Stimulated activated CD8-positive, alpha-beta memory T cell treated with anti-CD3 and anti-CD28 coated beads, Interleukin-12 subunit alpha, Interleukin-12 subunit beta, amount 100 ng/mL, for 4 hours (primary cell): ENCODE measurements at places on chromosomes 5 and 9.

GRCh38 chr5:58753446-58753845, 170.6 kb downstream of the RAB3C start:
- DNase-seq, result no peak

GRCh38 chr9:90787771-90788460, 13.7 kb upstream of the SYK start:
- DNase-seq, result no peak

GRCh38 chr9:35771534-35771933, 17.5 kb upstream of the MSMP start:
- DNase-seq, result no peak

DNA sequence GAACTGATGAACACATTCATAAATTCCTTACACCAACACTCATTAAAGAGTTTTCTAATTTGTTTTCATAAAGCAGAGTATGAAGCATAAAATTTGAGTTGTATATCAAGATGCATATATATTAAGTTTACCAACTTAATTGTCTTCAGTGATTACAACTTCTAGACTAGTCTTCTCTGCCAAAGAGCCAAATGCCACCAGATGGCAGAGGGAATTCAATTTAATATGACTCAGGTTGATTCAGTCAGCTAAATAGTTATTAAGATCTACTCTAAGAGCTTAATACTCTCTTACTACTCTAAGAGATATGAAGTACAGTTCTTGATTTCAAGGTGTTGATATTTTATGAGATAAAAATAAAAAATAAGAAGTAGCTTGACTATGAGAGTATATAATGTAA, 53.4 kb downstream of the CDH10 start:
- no peak for DNase-seq

DNA sequence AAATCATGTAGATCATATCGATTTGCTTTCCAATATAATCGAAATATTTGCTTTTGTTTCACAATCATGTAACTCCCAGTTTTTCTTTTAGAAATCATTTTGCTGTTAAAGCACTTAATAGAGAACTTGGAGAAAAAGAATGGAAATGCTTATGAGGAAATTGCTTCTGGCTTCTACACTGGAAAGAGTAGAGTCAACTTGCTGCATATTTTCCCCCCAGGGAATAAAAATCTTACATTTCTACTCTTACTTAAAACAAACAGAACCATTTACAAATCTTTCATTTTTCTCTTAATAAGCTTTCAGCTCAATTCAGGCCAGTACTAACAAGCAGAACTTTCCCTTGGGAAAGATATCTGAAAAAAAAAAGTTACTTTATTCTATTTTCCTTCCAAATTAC, 312.0 kb downstream of the CHSY3 start:
- no peak for DNase-seq

DNA sequence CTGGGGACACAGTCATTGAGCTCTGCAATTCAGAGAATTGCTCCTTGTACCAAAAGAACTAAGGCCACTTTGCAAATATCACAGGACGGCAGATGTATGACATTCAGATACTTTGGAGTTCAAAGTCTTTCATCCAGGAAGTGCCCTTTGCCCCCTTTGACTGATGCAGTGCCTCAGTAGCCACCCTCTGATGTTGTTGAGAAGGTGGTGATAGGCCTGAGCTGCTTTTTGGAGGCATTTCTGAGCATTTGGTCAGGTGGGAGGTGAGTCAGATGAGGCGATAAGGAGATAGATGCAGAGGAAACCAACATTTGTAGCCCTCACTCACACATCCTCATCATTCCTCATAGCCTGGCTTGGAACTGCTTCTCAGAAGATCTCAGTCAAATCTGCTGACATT, 63.4 kb downstream of the ANGPTL2 start:
- no peak for DNase-seq

DNA sequence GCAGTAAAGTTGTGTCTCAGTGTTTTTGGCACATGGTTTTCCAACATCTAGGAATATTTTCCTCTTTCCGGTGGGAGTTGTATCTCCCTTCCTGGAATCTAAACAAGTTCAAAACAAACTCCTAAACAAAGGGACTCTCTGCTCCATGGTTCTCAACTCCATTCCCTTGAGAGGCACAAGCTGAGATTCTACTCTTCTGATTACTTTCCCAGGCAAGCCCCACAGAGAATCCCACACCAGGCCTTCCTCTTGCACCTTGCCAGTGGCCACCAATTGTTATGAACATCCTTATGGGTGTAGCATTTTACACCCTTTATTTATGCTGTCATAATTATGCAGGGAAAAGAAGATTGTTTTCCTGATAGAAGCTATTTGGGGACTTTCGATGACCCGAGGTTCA, 25.8 kb upstream of the SH3TC2 start:
- DNase-seq, result no peak

GRCh38 chr5:111627862-111628261, 115.5 kb upstream of the STARD4 start:
- DNase-seq, result no peak

- no peak for DNase-seq
These were observed 12.6 kb downstream of the FGF18 start for GRCh38 chr5:171432076-171432475.

DNA sequence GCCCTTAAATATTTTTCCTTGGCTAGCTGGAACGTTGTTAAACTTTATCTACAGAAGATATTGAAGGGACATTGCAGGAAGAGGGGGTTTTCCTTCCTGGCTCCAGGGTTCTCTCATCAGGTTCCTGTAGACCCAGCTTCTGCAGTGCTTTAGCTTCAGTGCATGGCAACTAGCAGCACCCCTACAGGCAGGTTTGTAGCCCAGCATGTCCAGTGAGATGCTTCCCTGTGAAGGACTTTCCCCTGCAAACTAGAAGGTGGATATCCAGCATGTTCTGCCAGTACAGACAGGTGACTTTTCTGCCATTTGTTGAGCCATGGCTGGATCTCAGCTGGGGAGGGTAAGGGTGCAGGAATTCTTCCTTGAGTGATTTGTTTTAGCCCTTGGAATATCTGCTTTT, 10.4 kb downstream of the CCL28 start:
- DNase-seq, result no peak

- DNase-seq, result no peak
These were observed 18.7 kb downstream of the MYMK start for GRCh38 chr9:133505901-133506652.

DNA sequence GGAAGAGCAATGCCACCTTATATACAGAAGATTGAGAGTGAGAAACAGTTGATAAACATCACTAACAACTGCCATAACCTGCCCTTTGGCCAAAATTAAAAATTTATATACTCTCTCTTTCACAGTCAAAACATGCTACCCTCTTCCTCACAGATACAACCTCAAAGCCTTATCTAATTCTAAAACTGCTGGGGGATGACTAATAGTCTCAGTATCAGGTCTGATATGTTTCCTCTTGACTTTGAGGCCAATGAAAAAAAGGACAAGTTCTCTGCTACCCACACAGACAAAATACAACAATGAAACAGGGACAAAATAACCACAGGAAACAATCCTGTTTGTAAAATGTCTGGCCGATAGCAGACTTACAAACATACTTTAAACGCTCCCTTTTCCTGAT, 485.6 kb upstream of the NUDT12 start:
- DNase-seq, result no peak

DNA sequence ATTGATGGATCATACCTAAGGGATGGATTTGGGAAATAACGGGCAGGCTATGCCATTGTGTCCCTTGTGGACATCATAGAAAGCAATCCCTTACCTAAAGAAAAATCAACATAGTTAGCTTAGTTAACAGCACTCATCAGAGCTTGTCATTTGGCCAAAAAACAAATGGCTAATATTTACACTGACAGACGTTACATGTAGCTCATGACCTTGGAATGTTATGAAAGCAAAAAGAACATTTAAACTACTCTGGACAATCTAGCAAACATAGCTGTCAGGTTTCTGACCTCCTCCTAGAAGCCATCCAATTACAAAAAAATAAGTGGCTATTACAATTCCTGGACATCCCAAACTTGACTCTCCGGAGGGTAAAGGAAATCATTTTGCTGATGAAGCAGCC, 23.8 kb downstream of the TMEM232 start:
- DNase-seq, result no peak

- no peak for DNase-seq
These were observed 87.3 kb downstream of the NTNG2 start for GRCh38 chr9:132249123-132249522.

DNA sequence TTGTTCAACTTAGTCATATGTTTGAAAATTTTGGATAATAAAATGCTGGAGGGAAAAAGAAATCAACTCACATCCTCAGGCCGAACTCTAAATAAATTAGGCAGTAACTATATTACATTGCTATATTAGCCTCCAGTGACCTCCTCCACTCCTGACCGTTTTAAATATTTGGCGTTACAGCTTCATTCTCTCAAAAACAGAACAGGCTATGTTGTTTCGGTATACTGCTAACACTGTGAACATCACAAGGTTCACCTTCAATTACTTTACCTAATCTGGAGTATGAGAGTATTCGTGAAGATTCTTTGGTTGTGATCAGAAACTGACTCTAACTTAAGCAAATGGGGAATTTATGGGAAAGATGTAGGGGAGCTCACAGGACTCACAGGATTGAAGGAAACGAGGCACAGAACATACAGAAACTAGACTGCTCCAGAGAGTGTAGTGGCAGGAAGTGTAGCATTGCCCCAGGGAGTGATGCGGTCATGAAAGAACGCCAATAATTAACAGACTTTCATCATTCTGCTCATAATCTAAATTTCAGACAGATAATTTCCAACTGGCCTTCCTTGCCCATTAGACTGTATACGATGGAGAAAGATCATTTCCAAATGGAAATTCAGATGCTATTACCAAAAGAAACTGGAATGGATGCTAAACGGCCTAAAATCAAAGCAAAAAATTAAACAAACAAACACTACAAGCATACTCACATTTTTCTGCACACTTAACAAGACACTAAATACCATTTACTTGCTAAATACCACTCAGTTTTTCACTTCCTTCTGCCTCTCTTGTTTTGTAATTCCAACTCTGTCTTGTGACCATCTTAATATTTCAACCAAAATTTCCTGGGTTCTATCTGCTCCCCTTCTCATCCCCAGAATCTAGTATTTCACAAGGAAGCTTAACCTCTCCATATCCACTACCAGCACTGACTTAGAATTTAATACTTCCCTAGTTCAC, 110.1 kb upstream of the LPAR1 start:
- DNase-seq, result no peak

DNA sequence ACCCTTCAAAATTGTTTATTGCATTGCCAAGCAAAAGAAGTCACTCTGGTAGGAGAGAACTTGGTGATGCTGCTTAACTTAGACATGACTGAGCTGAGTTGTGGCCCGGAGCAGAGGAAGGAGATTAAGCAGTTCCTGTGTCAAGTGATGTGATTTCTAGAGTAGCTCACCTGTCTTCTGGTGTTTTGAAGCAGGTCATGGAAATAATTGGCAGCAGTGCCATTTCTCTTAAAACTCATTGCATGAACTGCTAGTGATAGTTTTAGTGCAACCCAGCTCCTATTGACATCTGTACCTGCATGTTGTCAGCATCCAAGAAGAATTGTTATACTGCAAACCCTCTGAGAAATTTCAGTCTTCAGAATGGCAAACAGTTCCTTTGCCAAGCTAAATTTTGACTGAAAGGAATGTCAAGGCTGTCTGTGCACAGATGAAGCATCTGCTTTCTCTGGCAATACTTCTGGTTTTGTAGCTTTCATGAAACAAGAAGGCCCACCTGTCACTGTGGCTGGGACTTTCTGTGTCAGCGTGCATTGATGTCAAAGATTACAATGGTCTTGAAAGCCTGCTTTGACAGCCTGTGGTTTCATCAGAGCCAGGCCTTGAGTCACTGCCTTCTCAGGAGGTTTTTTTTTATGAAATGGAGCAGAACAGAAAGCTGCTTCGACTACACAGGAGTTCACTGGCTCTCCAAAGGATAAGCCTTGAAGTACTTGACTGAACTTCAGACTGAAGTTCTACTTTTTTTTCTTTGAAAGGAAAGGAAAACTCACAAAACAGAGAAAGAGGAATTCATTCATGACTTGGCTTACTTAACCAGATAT, 90.6 kb downstream of the RALGPS1 start:
- peak; percentile 28 for DNase-seq

DNA sequence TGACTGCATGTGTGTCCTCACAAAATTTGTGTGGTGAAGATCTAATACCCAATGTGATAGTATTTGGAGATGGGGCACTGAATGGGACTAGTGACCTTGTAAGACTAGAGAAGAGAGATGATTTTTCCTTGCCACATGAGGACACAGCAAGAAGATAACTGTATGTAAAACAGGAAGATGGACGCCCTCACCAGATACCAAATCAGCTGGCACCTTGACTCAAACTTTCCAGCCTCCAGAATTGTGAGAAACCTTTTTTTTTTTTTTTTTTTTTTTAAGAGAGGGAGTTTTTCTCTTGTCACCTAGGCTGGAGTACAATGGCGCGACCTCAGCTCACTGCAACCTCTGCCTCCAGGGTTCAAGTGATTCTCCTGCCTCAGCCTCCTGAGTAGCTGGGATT, 40.3 kb downstream of the UBTD2 start:
- no peak for DNase-seq

DNA sequence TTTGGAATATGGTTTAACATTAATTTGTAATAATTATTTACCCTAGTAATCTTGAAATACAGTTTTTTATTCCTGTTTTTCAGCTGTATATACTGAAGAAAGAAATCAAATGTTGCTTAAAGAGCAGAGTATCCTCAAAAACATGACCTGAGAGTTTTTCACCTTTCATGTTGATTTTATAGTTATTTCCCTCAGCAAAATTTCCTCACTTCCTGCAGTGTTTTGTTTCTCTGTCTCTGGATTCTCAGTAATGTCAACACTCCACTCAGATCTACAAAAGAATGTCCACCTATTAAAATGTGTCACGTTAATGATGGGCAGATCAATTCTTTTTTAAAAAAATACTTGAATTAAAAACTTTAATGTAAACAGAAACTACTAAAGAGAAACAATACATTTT, 398.3 kb downstream of the ANXA1 start:
- no peak for DNase-seq

- DNase-seq, result no peak
These were observed 218.8 kb upstream of the NR4A3 start for GRCh38 chr9:99602854-99603253.

- no peak for DNase-seq
These were observed 132.5 kb downstream of the GABRB2 start for GRCh38 chr5:161414037-161414436.

DNA sequence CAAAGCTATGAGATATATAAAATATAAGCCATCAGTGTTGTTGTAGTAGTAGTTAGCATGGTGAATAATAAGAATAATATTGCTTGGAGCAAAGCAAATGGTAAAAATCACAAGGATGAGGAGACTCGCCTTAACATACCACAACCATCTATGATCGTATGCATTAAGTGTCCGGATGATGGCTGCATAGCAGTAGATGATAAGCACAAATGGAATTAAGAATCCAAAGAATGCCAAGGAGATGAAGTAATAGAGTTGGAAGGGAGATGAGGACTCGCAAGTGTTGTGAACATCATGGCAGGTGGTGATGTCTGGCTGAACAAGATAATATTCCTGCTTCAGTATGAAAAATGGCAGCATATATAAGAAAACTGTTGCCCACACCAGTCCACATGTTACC, 5.5 kb downstream of the F2RL2 start:
- DNase-seq, result no peak

DNA sequence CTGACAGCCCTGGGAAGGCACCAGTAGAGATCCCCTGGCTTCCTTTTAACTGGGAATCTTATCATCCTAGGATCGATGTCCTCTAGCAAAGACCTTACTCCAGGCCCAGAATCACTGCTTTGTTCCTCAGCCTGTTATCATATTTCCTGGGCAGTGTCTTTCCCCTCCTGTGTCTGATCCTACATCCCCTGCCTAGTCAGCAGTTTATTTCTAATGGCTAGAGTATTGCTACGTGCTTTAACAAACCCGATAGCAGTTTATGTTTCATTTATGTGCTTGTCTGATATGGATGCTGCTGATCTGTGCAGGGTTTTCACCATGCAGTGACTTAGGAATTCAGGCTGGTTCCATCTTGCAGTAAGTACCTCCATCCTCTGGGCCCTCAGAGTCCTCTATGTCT, 20.9 kb upstream of the BARX1 start:
- DNase-seq, result no peak
